Right atrium auricular region (tissue), 2 donors: ENCODE measurements at places on chromosomes 6 and 20. TPM values are rescaled to one million over a fixed set of nuclear protein-coding genes. Genes with fewer than 3 reads are reported as not detected.

DNA sequence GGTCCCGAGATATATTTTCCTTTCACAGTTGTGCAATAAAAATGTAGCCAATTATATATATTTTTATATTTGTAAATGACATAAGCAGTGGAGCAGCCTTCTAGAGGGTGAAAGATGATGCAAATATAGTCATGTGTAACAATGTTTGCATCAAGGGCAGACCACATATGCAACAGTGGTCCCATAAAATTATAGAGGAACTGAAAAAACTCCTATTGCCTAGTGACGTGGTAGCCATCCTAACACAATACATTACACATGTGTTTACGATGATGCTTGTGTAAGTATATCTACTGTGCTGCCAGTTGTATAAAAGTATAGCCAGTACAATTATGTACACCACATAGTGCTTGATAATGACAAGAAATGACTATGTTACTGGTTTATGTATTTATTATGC lies 162.8 kb downstream of the ZFAND3 start:
- DNase-seq = no peak

GRCh38 chr6:109804020-109804419 lies 112.9 kb downstream of the FIG4 start:
- DNase-seq = no peak

Gene ELOVL2
- total RNA-seq = 1.6 TPM

DNA sequence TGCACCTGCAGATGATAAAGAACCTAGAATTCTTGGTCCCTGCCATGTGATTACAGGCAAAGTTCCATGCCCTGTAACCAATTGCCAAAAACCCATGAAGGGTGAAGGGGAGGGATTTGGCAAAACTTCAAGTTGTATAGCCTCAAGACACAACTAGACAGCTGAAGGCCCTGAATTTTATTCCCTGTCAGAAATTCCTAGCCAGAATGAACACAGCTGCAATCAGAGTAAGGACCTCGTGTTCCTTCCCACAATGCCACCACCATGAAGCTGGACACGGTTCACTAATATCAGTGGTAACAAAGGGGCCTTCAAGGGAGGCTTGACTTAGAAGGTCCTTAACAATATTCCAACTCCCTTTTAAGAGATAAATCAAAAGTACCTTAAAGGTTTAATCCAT lies 22.5 kb upstream of the IRAK1BP1 start:
- no peak for DNase-seq

Gene HLA-DRB5
- 28.4 TPM for total RNA-seq

DNA sequence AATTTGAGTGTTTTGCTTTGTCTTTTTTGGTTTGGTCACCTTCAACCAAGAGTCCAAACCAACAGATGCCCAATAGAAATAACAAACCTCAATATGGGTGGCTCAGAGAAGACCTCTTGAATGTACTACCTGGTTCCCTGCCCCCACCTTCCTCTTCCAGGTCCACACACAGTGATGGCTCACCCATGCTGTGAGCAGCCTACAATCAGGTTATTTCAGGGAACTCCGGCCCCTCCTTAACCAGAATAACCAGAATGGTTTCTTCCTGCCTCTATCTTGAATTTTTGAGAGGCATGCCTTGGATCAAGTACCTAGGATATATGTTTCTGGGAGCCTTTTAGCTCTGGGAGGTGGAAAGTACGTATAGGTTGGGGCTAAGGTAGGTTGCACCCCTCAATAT lies 327.1 kb upstream of the PRDM1 start:
- DNase-seq = no peak

Gene WFDC12
- total RNA-seq = not detected

- no peak for DNase-seq
These were observed 217.7 kb downstream of the FOXA2 start for GRCh38 chr20:22366631-22367030.

GRCh38 chr20:45962031-45962755 lies 9.8 kb downstream of the ZNF335 start:
- DNase-seq = no peak

DNA sequence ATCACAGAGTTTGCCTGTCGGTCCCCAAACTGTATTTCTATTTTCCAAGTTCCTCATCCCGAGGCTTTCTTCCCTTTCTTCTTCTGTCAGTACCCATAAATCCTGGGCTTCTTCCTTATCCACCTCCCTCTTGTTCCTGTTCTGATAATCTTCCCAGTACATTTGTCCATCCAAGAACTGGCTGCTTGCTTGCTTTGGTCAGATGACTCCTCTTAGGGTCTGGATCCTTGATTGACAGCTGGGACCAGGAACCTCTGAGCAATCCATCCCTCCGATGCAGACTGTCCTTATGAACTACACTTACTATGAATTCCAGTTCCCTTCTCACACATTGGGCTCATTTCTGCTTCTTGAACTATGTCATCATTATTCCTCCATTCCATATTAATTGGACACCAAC lies 275.3 kb upstream of the CITED2 start:
- no peak for DNase-seq

DNA sequence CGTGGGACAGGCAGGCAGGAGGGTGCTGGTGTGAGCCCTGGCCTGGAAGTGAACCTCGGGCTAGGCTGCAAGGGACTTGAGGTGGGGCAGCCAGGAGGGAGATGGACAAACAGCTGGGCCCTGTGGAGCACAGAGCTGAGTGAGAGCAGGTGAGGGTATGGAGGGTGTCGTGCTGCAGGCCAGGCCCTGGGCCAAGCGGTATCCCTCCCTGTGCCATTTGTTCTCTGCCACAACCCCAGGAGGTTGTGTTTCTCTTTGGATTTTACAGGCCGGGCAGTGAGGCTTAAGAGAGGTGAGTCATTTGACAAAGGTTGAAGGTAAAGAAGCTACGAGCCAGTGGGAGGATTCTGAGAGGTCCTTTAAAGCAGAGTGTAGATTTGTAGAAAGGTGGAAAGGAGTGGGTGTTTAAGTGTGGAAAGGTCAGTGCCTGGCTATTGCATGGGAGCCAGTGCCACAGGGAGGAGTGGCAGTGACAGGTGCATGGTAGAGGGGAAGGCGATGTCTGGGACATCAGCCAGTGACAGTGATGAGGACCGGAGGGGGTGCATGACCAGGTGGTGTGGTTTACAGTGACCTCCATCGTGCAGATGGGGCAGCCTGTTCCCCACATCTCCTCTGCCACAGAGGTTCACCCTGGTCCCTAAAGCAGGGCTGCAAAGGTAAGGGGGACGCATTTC lies 39.8 kb downstream of the GMPR start:
- no peak for DNase-seq

GRCh38 chr6:2157441-2158127 lies 87.8 kb downstream of the GMDS start:
- no peak for DNase-seq

DNA sequence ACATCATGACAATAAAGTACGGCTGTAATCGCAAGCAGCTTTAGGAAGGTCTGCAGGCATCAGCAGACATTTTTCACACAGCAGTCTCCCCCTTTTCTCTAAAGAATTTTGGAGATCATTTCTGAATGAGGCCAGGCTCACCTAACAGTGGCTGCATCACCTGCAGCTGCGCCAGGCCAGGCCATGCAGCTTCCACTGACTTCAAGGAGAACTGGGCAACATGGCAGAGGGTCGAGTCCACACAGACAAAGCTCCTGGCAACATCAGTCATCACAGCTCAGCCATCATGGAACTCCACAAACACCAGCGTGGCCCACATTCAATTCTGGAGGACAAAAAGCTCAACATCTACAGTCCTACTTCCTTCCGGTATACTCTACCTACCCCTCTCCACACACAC lies 17.8 kb upstream of the FOXC1 start:
- DNase-seq = no peak

GRCh38 chr20:38134427-38135270 lies 30.4 kb downstream of the TGM2 start:
- no peak for DNase-seq

Gene ENPP5
- total RNA-seq = 17.7 TPM

Gene GSTA2
- total RNA-seq = not detected

- DNase-seq = no peak
These were observed 5.4 kb upstream of the ZBTB12 start for GRCh38 chr6:31907158-31907813.

- no peak for DNase-seq
These were observed 11.8 kb upstream of the TUBB2B start for GRCh38 chr6:3239110-3239830.

- DNase-seq = no peak
These were observed 182.1 kb downstream of the KIF6 start for GRCh38 chr6:39543095-39543494.

- no peak for DNase-seq
These were observed 586.6 kb downstream of the KIF16B start for GRCh38 chr20:15986690-15987089.

DNA sequence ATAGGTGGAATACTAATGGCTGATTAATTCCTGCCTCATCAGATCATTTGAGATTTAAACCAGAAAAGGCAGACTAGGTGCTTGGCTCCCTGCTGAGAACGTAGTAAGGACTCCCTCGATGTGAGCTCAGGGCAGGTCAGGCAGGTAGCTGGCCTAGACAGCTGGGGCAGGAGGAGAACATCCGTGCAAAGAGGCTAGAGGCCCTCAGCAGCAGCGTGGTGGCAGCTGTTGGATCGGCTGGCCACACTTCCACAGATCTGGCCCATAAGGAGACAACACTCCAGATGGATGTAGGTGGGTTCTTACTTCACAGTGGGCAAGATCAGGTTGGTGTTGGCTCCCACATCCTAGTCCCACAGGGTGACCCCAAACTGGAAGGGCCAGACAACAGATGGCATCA lies 38.5 kb downstream of the EYA2 start:
- DNase-seq = no peak

Gene TREML2
- not detected for total RNA-seq

DNA sequence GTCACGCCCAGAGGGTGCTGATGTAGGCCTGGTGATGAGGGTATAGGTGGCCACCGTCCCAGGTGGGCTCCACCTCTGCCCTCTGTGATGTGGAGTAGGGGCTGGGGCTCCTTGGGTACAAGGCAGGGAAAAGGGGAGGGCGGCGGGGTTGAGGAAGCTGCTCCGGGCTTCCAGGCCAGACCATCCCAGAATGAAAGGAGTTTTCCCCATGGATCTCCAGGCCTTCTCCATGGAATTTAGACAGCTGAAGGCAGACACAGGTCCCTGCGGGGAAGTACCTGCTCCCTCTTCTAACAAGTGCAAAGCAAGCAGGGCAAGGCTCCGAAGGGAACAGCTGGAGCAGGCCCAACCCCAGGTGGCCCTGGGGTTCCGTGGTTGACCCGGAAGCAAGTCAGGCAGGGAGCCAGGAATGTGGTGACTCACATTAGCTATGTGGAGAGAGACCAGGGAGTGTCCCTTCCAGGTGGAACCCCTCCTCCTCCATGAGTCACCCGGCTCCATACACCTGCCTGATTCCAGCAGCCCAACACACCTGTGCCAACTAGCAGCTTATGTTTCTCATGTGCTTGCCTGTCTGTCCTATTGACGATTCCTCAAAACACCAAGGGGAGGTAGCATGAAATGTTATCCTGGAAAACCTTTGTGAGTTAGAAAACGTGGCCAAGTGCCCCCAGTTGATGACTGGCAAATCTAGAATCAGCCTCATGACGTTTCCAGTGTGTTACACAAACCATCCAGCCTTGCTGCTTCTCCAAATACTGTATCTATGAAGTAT lies 59.7 kb upstream of the SNX9 start:
- no peak for DNase-seq

DNA sequence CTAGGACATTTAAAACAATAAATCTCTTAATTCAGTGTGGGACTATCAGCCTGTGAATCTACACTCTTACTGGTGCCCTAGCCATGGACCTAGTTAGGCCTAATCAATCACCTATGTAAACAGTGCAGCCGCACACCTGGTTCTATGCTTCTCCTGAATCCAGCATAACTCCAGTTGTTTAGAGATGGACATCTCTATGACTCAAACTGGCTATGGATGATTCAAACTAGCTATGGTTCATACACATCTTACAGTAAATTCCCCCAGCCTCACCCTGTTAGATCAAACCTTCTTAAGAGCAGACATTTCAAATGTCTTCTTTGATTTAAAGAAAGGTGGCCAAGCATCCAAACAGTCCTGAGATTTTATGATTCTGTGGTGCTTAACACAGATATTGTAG lies 34.7 kb downstream of the SLC35B3 start:
- DNase-seq = no peak

DNA sequence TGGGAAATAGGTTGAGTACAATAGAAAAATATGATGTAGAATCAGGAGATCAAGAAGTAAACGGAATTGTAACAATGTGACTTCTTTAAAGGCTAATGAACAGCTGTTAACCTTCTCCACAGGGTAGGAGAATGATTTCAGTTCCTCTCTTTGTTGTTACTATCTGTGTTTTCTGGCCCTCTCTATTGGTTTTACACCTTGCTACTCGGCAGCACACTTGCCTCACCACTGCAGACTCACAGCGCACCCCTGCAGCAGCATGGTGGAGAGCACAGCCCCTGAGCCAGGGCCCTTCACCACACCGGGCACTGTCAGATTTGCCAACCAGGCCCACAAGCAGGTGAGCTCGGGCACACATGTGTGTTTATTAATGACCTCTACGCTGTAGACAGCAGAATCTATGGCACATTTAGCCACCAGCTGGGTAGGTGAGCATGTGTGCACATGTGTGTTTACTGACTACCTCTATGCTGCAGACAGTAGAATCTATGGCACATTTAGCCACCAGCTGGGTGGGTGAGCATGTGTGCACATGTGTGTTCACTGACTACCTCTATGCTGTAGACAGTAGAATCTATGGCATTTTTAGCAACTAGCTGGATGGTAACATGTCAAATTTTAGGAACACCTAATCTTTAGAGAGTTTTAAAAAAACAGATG lies 16.8 kb downstream of the SFT2D1 start:
- no peak for DNase-seq

Gene BNIP5
- total RNA-seq = not detected

Gene GFOD1
- total RNA-seq = 66.2 TPM

Gene DDX43
- 0.51 TPM for total RNA-seq

Gene LPA
- total RNA-seq = not detected

GRCh38 chr20:11549172-11550103 lies 368.3 kb upstream of the BTBD3 start:
- DNase-seq = no peak
